ENCODE measurements at places on chromosomes 1 and 21.
A peak's percentile ranks its signal among the peaks of the same experiment; 100 is the strongest.

- DNase-seq = no peak
Observed at GRCh38 chr1:231337043-231337471, 595 bp downstream of the EXOC8 start.

GRCh38 chr21:23026878-23027277 lies 2028.7 kb downstream of the NCAM2 start:
- no peak for DNase-seq

DNA sequence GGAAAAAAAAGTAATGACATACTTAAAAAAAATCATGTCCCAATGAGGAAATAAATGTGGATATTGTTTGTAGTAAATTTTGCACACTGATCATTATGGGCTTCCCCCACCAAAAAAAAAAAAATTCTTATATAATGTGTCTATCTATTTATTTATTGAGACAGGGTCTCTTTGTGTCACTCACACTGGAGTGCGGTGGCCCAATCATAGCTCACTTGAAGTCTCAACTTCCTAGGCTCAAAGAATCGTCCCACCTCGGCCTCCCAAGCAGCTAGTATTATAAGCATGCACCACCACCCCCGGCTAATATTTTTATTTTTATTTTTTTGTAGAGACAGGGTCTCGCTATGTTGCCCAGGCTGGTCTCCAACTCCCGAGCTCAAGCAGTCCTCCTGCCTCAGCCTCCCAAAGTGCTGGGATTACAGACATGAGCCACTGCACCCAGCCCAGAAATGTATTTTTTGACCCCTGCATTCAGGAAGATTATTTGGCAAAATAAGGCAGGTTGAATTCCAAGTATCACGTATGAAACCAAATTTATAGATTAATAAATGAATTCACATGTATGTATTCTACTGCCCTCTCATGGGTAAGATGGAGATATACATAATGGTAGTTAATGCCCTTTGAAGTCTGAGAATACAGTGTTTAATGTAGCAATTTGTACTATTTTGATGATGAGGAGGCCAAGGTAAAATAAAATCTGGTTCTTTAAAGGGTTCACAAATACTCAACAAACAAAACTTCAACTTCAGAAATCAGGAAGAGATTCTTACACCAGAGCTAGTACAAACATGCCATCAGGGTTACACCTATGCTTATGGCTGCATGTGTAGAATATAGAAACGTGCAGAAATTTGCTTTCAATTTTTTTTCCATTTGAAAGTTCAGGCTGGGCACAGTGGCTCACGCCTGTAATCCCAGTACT lies 1.4 kb upstream of the DENND2C start:
- peak; percentile 6 for DNase-seq

DNA sequence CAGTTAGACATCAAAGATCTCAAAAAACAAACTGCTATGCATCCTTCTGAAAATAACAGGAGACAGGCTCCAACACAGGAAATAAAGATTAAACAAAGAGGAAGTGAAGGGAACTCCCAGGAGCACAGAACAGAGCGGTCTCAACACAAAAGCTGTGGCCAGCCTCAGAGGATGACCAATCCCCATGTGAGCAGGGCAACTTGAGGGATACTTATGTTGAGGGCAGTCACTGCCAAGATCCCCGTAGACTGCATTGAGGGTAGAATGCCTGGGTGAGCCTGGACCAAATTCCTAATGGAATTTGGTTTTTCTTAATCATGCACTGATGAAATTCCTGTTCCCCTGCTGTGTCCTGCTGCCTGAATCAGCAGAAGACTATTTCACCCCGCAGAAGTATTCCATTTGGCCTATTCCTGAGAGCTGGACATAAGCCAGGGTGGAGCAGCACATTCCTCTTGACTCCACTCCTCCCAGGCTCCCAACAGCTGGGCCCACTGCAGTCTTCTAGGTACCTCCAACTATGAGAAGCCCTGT lies 49.0 kb downstream of the JAK1 start:
- no peak for DNase-seq

DNA sequence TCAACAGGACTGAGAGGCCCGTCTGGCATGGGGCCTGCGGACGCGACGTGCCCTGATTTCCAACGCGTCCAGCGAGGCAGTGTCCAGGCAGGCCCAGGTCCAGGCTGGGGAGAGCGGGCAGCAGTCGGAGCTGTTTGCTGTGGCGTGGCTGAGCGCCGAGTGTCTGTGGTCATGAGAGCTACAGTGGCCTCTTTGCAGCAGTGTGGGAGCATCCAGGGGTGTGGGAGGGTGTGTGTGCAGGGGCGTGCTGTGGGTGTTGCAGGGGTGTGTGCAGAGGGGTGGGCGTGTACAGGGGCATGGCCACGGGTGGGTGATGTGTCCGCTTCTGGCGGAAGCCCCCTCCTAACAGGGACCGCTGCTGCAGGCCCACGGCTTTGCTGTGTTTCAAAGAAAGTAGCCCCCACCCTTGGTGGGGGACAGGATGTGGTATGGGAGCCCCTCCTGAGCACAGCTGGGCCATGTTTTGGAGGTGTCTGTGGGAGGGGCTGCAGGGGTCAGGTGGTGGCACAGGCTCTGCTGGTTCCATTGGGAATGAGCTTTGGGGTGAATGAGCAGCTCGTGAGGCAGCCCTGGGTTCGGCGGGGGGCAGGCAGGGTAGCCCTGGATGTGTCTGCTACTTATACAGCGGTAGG lies 17.7 kb downstream of the PLCH2 start:
- no peak for DNase-seq

DNA sequence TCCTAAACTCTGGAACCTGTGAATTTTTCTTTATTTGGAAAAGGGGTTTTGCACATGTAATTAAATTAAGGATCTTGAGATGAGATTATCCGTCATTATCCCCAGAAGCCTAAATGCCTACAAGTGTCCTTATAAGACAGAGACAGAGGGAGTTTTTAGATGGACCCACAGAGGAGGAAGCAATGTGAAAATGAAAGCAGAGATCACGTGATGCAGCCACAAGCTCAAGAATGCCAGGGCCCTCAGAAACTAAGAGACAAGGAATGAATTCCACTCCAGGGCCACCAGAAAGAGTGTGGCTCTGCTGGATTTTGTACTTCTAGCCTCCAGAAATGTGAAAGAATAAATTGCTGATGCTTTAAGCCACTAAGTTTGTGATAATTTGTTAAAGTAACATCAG lies 183.6 kb upstream of the UBE2U start:
- no peak for DNase-seq

- DNase-seq = no peak
Observed at GRCh38 chr1:248404024-248404423, 1.2 kb downstream of the OR2T1 start.

GRCh38 chr21:25953659-25954058 lies 216.9 kb downstream of the APP start:
- no peak for DNase-seq

DNA sequence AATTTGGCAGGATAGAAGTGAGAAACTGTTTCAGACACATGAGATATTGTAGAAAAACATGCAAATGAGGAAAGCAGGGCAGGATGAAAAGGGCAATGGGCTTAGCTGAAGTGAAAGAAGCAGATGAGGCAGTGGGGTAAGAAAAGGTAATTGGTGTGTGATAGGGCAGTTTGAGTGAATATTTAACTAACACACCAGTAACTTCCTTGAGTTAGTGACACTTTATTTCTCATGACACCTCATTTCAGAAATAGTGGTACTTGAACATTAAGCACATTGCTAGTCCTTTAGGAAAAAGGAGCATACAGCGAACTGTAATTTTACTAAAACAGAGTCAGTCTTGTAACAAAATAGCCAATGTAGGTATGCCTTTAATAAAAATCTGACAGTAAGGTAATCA lies 415.0 kb downstream of the DPYD start:
- DNase-seq = no peak

DNA sequence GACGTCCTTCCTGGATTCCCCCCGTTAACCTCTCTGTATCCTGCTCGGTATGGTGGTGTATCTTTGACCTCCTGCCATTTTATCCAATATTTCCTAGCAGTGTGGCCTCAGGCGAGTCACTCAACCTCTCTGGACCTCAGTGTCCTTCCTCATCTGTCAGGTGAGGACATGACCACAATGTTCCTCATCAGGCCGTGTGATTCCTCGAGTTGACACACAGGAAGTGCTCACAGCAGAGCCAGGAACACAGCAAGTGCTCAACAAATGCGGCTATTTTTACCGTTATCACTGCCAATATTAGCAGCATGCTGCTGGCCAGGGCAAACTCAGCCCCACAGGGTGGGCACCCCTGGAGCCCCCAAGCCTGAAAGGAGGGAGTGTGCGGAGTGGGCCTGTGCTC lies 450.2 kb downstream of the KIF26B start:
- no peak for DNase-seq

DNA sequence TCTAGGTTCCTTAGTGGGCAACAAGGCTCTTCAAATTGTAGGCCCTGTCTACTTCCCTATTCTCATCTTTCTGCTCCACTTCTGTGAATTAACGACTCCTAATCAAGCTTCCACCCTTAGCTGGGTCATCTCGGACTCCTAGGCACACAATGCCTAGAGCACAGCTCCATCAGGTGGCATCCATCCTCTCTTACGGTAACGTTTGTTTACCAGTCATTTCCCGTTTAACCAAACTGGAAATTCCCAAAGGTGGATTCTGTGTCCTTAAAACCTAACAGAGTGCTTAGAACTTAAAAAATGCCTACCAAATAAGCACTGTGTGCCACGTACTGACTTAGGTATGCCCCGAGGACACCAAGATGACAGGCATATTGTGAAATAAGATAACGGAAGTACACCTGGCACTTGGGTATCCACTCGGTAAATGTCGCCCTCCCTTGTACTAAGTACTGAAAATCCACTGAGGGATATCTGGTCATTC lies 1.5 kb downstream of the PARP1 start:
- peak; percentile 44 for DNase-seq

- DNase-seq = no peak
Observed at GRCh38 chr1:228940926-228941325, 205.6 kb downstream of the RHOU start.

DNA sequence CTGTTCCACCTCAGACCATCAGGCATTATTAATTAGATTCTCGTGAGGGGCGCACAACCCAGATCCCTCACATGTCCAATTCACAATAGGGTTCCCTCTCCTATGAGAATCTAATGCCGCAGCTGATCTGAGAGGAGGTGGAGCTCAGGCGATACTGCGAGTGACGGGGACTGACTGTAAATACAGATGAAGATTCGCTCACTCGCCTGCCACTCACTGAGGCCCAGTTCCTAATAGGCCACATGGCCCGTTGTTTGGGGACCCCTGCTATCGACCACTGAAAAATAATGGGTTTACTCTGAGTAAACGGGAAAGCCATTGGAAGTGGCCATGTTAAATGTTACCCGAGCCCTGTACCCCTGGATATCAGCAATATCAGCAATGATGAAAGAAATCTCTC lies 65.9 kb downstream of the GRIK1 start:
- DNase-seq = no peak

- DNase-seq = no peak
Observed at GRCh38 chr1:219298571-219299148, 125.0 kb downstream of the LYPLAL1 start.

DNA sequence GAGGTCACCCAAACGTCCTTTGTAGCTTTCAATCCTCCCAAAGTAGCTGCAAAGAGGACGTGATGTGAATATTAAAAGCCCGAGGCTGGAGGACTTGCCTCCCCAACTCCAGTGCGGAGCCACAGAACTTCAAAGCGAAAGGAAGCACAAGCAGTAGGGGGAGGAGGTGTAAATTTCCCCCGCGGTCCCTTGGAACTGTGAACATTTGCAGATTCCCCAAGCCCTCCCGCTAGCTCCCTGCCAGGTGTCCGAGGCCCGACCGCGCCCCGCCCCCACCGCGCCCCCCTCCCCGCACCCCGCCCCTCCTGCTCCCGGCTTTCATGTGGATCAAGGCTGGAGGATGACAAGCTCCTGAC lies 41.5 kb upstream of the HAO2 start:
- no peak for DNase-seq

DNA sequence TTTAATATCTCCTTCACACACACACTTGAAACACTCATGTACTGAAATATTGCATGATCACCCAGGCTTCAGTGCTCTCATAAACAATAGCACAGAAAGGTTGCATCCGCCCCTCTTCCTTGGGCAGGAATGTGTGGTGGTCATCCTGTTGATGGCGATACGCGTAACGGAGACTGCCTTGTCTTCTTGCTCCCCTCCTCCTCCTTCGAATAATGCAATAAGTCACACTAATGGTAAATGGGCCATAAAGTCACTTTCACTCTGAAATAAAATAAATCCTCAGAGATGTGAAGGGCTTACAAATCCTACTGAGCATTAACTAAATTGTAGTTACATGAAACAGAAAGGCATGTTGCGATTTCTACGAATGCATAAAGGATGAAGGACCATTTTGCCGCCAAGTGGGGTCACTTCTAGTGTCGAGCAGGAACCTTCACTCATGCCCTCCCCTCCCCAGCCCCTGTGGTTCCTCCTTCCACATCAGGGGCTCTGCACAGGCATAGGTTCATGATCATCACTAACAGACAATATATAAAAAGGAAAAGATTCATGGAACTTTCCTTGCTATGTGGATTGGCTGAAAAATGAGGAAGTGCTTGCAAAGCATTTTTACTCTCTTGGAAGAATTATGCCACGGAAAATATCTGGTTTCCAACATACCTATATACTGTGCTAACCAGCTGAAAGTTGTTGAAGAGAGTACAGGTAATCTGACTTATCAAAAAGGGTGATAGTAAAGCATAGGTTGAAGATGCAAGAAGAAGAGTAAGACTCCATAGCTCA lies 1.2 kb upstream of the PGBD5 start:
- DNase-seq = no peak

DNA sequence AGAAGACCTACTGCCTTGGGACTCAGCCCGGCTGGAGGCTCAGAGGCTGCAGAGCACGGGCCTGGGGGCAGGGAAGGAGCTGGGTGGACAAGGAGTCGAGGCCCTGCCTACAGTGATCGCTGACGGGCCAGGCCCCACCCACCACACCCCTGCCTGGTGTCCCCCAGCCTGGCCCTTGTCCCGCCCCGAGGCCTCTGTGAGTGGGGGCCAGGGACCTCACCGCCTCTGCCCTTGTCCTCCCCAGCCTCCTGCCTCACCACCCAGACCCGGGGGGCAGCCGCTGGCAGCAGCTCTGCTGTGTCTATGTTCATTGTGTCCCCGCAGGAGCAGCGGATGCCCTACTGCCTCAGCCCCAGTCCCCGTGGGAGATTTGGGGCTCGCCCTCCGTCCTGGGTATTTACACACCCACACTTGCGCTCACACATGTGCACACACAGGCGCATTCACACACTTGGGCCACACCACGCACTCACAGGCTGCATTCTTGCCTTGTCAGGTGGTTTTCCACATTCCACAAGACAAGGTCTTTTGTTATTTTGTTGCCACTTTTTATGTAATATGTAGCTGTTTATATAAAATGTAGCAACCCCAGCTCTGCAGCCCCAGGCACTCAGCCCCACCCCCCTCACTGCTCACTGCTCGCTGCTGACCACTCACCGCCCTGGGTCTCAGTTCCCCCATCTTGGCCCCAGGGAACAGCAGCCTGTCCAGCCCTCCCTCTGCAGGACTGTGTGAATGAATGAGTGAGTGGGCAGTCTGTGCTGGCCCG lies 7.3 kb downstream of the PFKL start:
- no peak for DNase-seq

DNA sequence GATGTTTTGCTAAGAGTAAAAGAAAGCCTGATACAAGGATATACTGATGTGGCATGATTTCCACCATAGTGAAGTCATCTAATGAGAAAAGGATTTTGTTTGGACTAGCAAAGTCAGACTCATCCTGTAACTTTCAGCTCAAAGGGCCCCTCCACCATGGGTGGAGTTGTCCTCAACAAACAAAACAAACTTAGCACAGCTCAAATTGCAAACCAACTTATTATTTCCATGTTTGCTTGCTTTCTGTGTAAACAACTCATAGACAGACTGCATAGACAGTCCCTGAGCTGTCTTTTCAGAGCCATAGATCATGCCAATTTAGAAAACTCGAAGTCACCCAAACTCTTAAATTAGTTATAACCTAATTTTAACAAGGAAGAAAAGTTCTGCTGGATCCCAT lies 69.4 kb upstream of the VAV3 start:
- DNase-seq = no peak
